ENCODE measurements at places on chromosomes 3 and 15. TPM values are rescaled to one million over a fixed set of nuclear protein-coding genes. Genes with fewer than 3 reads are reported as not detected.

The MEGF11 gene
- total RNA-seq: not detected

The EEF1AKMT4 gene
- total RNA-seq: 4.7 TPM

The GOLGB1 gene
- total RNA-seq: 78.3 TPM

The CNBP gene
- 355 TPM for total RNA-seq

The REC114 gene
- not detected for total RNA-seq

The FGF12 gene
- 1.3 TPM for total RNA-seq

The EPHB3 gene
- 30.1 TPM for total RNA-seq

The TPRA1 gene
- total RNA-seq: 72.5 TPM

The ADGRG7 gene
- total RNA-seq: not detected

The CELF6 gene
- 6.8 TPM for total RNA-seq

The PPP4R2 gene
- total RNA-seq: 21.3 TPM

The SYNPR gene
- not detected for total RNA-seq

The ZNF660 gene
- total RNA-seq: 7.6 TPM

The ATP13A4 gene
- not detected for total RNA-seq

The BDH1 gene
- 23.1 TPM for total RNA-seq

The PLCB2 gene
- 8.4 TPM for total RNA-seq

The PPM1L gene
- total RNA-seq: 27.9 TPM

The FETUB gene
- total RNA-seq: not detected

The EPHA3 gene
- total RNA-seq: 63.0 TPM

The SLC7A14 gene
- not detected for total RNA-seq

The ERICH6 gene
- not detected for total RNA-seq

The KLF15 gene
- 20.0 TPM for total RNA-seq

The ELL3 gene
- 0.59 TPM for total RNA-seq

The TMEM62 gene
- 56.6 TPM for total RNA-seq

The GOLGA8O gene
- total RNA-seq: not detected

The TEX264 gene
- total RNA-seq: 35.5 TPM

The UROC1 gene
- total RNA-seq: not detected

The HIGD2B gene
- total RNA-seq: not detected

The RASSF1 gene
- total RNA-seq: 47.1 TPM

The MEIS2 gene
- 98.8 TPM for total RNA-seq

The CTDSPL gene
- 55.9 TPM for total RNA-seq

The NDN gene
- 84.7 TPM for total RNA-seq

The CFAP44 gene
- total RNA-seq: 13.2 TPM

The GOLGA6L7 gene
- total RNA-seq: not detected

The SRP14 gene
- total RNA-seq: 142 TPM
